ENCODE measurements at places on chromosomes 7 and 10.

DNA sequence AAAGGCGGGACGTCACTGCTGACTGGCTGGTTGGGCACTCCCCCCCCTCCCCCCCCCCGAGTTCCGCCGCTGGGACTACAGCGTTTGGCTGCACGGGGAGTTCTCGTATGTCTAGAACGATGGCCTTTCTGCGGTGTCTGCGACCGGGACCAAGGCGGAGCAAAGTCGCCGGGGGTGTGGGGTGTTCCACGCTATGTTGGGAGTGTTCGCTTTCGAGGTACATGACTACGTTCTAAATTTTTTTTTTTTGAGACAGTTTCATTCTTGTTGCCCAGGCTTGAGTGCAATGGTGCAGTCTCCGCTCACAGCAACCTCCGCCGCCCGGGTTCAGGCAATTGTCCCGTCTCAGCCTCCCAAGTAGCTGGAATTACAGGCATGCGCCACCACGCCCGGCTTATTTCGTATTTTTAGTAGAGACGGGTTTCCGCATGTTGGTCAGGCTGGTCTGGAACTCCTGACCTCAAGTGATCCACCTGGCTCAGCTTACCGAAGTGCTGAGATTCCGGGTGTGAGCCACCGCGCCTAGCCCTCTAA lies 573 bp upstream of the IDI1 start:
- no peak for DNase-seq

GRCh38 chr7:78265071-78265470 lies 466.5 kb downstream of the PHTF2 start:
- no peak for DNase-seq

DNA sequence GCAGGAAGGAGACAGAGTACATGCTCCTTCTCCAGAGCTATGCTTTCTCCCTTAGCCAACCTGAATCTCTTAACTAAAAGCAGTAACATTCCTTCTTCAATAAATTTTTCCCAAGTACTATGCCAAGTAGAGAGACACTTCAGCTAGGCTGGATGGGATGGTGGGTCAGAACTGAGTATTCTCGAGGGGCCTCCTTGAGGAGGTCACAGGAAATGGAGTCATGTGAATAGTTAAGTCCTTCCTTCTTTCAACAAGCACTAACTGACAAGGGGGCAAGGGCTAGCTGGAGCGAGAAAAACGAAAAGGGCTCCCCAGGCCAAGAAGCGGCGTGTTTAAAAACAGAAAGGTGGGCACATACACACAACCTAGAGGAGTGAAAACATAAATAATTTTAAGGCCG lies 5.5 kb downstream of the RSU1 start:
- no peak for DNase-seq

- DNase-seq, result no peak
These were observed 37.6 kb downstream of the NDUFB2 start for GRCh38 chr7:140734096-140734495.

GRCh38 chr10:2963889-2964631 lies 103.3 kb upstream of the PFKP start:
- no peak for DNase-seq

GRCh38 chr7:23239698-23240097 lies 6.9 kb upstream of the GPNMB start:
- DNase-seq, result no peak

GRCh38 chr10:88245974-88246511 lies 337.1 kb downstream of the RNLS start:
- DNase-seq, result no peak

GRCh38 chr7:152521420-152522337 lies 85.9 kb upstream of the KMT2C start:
- no peak for DNase-seq

- DNase-seq, result no peak
These were observed 19.8 kb downstream of the MCMBP start for GRCh38 chr10:119852822-119853221.

DNA sequence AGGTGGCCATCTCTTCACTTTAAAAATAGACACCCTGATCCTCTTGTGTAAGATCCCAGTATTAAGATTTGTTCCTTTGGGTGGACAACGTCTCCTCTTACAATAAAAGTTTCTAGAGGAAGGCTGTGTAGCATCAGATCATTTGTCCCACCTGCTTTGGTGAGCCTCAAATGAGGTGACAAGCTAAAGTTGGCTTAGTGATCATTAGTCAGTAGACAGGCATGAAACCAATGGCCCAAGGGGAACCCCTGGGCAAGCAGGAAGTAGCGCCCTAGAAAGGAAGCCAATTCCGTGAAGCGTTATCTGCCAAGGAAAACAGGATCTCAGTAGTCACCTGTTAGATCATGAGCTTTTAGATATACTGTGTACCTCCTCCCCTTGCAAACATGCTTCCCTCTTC lies 66.8 kb downstream of the PCGF5 start:
- DNase-seq, result no peak

GRCh38 chr10:69332278-69333010 lies 54.1 kb downstream of the HK1 start:
- DNase-seq, result no peak

- no peak for DNase-seq
These were observed 217.7 kb upstream of the FZD1 start for GRCh38 chr7:91046322-91047089.

- no peak for DNase-seq
These were observed 312.7 kb upstream of the IGFBP3 start for GRCh38 chr7:46233585-46234329.

- no peak for DNase-seq
These were observed 8.8 kb downstream of the DDC start for GRCh38 chr7:50556247-50556991.

DNA sequence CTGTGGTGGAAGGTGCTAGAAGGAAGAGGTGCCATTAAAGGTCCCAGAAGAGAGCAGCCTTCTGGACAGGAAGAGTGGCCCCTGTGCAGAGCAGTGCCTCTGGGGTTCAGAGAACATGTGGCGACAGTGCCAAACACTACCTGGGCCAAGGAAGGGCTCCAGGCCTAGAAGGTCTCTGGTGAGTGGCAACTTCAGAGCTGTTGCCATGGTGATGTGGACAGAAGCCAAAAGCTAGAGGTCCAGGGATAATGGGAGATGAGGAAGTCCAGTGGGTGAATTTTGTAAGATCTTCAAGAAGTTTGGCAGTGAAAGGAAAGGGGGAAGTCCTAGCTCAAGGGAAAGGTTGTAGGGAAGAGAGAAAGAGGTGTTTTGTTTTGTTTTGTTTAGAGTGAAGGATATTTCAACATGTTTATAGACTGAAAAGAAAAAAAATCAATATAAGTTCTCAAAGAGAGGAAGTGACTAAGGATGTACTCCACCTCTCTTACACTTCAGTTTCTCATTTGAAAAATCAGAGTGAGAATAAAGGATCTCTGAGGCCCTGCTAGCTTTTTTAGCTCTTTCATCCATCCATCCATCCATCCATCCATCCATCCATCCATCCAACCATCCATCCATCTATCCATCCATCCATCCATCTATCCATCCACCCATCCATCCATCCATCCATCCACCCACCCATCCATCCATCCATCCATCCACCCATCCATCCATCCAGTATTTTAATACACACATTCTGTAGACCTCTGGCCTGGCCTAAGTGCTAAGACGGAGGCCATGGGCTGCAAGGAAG lies 77.1 kb upstream of the DUSP5 start:
- DNase-seq, result no peak

- DNase-seq, result peak; percentile 57
These were observed 1.3 kb upstream of the ARID5B start for GRCh38 chr10:61899997-61900828.

- DNase-seq, result no peak
These were observed 59.9 kb downstream of the CH25H start for GRCh38 chr10:89147256-89147655.

DNA sequence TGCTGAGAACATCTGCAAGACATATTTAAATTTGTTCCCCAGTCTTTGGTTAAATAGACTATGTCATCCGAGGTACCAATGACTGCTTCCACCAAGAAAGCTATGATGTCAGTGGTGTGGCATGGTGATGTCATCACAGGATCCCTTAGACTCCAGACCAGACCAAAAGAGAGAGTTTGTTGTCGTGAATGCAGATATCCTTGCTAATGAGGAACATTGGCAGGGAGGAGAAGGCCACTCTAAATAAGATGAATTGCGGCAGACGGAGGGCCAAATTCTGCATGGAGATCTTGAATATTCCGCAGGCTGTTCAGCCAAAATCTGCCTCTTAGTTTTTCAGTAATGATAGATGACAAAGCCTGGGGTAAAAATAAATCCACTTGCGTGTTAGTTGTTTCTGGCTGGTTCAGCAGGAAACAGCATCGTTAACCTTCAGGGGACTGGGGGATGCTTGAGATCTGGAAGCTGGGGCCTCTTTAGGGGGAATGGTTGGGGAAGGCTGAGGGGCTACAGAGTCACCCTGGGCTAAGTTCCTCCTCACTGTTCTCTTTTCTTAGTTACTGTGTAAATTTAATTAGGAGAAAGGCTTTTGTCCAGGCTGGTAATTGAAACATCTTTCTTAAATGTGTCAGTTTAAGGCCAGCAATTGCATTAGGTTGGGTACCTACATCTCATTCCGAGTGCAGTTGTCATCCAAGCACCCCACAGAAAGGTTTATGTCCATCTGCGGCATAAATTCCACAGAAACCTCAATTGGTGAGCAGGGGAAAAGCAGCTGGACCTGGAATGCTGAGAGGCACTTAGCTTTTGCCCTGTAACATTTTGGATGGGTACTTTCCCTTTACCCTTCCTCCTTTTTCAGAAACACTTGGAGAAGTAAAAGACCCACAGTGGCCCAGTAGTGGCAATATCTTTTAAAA lies 11.6 kb upstream of the CAMK1D start:
- DNase-seq, result no peak

DNA sequence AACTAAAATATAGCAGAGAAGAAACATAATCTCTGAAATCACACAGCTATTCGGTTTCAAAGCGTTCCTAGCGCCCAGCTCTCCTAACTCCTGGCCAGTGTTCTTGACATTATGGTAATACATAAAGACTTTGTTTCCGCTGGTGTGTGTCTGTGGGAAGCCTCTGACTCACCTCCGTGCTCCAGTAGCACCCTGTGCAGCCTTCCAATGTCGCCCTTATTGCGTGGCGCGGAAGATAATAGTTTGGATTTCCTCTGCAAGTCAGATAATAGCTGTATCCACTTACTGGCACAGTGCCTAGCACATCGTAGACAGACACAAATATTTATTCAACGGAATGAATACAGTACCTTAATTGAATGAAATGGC lies 570 bp downstream of the BMS1 start:
- DNase-seq, result peak; percentile 10

GRCh38 chr10:71978476-71978875 lies 14.3 kb downstream of the CHST3 start:
- DNase-seq, result no peak

DNA sequence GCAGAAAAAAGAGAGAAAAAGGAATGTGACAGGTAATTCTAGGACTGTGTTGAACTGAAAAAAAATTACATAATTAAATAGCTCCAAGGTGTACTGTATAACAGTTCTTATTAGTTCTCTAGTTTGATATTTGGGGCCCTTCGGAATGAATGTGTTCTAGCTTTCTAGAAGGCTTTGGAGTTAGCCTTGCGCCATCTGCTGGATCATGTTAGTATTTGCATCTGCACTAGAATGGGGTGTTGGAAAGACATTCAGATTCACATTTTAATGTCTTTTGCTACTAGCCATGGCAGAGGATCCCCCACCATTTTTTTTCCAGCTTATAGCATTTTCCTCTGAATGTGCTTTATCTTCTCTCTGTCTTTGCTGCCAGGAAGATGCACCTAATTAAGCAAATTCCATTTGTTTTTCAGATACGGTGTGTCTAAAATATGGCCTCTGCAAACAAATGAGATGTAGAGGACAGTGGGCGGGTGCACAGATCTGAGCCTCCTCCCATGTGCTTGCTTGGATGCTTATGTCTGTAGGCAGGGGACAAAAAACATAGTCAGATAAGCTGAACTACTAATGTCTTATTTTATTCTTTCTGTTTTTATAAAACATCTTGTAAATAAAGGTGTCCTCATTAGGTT lies 238.5 kb downstream of the PHF14 start:
- DNase-seq, result peak; percentile 14

- DNase-seq, result no peak
These were observed 83.9 kb downstream of the TCF7L2 start for GRCh38 chr10:113033991-113034390.

DNA sequence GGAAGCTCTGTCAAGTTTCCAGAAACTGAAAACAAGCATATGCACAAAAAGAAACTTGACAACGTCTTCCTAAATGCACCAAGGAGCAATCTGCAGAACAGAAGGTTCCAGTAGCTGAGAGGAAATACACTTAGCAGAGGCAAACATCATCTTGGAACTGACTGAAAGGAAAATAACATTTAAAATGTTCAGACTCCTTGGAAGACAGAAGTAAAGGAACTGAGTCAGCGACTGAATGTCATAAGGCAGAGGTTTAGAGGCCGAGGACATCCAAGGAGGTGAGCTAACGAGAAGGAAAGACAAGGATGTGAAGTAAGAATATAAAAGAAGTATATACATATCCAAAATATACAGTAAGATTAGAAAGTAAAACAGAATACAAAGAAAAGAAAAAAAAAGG lies 24.1 kb downstream of the SEMA3D start:
- DNase-seq, result no peak

DNA sequence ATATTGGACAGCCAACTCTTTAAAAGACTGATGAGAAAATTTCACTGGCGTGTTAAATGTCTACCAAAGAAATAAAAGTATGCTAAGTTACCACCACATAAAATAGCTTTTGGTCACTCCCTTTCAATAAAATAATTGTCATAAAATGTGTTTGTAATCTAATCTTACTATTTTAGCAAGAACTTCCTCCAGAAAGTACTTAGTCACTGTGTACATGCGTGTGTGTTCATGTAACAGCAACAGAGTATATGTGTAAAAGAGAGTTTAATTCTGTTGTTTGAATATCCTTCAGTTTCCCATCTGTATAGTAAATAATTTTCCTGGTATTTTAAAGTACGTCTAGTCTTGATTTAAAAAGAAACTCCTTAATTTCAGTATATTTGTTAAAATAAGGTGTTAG lies 35.0 kb upstream of the WASL start:
- no peak for DNase-seq

DNA sequence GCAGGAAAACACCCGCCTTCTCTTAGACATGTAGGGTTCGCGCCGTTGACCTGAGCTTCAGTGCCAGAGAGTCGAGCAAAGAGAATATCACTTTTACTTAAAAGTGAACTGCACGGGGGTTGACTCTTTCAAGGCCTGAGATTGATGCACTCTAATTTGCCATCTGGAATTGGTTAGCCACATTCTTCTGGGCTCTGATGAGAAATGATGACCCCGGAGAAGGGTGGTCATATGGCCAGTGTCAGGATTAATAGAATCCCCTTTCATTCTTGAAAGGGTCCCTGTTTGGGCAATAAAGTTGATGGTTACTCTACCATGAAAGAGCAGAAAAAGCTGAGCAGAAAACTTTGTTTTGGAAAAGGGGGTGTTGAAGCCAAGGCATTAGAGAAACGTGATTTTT lies 31.2 kb downstream of the GRK5 start:
- no peak for DNase-seq

DNA sequence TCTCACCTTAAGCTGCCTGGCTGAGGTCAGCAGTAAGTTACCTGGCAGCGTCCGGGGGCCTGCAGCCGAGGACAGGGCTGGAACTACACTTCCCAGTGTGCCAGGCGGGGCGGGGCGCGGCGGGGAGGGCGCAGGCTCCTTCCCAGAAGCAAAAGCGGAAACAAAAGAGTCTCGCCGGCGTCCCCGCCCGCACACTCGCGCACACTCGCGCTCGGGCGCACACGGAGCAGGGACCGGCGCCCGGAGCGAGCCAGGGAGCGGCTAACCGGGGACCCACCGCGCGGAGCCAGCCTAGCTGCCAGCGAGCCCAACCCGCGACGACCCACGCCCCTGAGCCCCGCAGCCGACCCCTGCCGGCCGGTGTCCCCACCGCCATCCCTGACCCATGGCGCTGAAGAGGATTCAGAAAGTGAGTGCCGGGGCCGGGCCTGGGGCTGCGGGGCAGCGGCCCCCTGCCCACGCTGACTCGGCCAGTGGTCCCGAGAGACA lies at the start of gene UBE2D1:
Gene UBE2D1, plus strand, starts transcription at position 190 of the 489 bp plus-strand sequence. Its CDS starts 196 bp downstream, at position 386.
- peak; percentile 85 for DNase-seq
